Heart left ventricle (tissue), 16 donors: ENCODE measurements at places on chromosomes 5 and 9. TPM values are rescaled to one million over a fixed set of nuclear protein-coding genes. Genes with fewer than 3 reads are reported as not detected.

GHR gene
- total RNA-seq: 9.6 TPM

PDE6A gene
- 0.29 TPM for total RNA-seq

DCTN3 gene
- total RNA-seq: 121 TPM

GPR150 gene
- not detected for total RNA-seq

ARHGEF39 gene
- total RNA-seq: 0.16 TPM

HNRNPA0 gene
- total RNA-seq: 5.9 TPM

BAAT gene
- total RNA-seq: not detected

PCDHGA4 gene
- total RNA-seq: 11.5 TPM

KIF24 gene
- total RNA-seq: 0.67 TPM

CBY3 gene
- not detected for total RNA-seq

ARL14EPL gene
- total RNA-seq: not detected

MARCOL gene
- total RNA-seq: not detected

C7 gene
- total RNA-seq: 82.3 TPM

SPEF2 gene
- 1.5 TPM for total RNA-seq

LVRN gene
- total RNA-seq: 0.14 TPM

ARHGEF37 gene
- 16.7 TPM for total RNA-seq
